ENCODE measurements at places on chromosomes 6 and 20.

DNA sequence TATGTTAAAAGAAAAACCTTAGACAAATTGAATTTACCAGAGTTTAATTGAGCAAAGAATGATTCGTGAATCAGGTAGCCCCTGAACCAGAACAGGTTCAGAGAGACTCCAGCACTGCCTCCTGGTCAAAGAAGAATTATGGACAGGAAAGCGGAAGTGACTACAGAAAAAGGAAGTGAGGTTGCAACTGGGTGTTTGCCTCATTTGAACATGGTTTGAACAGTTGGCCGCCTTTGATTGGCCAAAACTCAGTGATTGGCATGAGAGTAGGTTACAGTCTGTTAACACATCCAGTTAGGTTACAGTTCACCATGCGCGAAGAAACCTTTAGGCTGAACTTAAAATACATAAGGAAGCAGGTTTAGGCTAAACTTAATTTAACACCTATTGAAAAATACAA is 248.8 kb downstream of the TFAP2A start:
- no peak for DNase-seq
- H3K4me1 ChIP-seq = no peaks in the 10 kb centered on the region
- no peak overlapping the region for H3K4me3 ChIP-seq

DNA sequence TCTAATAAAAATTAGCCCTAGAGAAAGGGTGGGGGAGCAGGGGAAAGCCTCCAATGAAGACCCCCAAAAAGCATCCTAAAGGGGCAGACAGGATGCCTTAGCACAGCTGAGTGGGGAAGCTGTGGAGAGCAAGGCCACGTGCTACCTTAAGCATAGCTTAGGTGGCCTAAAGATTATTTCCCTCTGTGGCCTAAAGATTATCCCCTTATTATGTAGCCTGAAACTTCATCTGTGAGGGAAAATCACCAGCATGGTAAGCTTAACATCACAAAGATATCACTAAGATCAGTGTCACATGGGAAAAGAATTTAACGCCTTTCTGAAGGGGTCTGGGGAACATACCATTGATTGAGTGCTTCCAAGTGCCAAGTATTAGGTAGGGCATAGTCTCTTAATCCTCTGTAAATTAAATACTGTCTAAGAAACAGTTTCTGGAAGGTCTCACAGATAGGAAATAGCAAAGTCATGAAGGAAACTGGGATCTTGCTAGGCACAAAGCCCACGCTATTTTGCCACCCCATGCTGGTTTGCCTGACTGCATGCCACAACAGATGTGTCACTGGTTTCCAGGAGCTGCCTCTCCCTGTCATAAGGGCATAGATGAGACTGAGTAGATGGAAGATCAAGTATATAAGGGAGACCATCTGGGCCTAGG is 170.0 kb downstream of the HACE1 start:
- no peaks in the 10 kb centered on the region for H3K36me3 ChIP-seq
- no peak overlapping the region for H3K4me3 ChIP-seq
- H3K27ac ChIP-seq = no peak overlapping the region
- H3K27me3 ChIP-seq = no peaks in the 10 kb centered on the region
- DNase-seq = no peak
- H3K4me1 ChIP-seq = no peaks in the 10 kb centered on the region

- H3K4me1 ChIP-seq = no peaks in the 10 kb centered on the region
- H3K36me3 ChIP-seq = no peaks in the 10 kb centered on the region
- H3K27me3 ChIP-seq = no peaks in the 10 kb centered on the region
- H3K4me3 ChIP-seq = no peak overlapping the region
Observed at GRCh38 chr6:33677143-33677660, 34.3 kb downstream of the UQCC2 start.

- peak overlapping the region; percentile 52 for H3K4me3 ChIP-seq
- peaks cover 55% of the 10 kb centered on the region for H3K36me3 ChIP-seq
- peak overlapping the region; percentile 84 for H3K27ac ChIP-seq
- H3K27me3 ChIP-seq = no peaks in the 10 kb centered on the region
- DNase-seq = peak; percentile 86
Observed at GRCh38 chr20:58907320-58908137, 55.0 kb downstream of the GNAS start.

- no peaks in the 10 kb centered on the region for H3K4me1 ChIP-seq
- H3K4me3 ChIP-seq = no peak overlapping the region
Observed at GRCh38 chr6:120736740-120737139, 597.5 kb downstream of the TBC1D32 start.

DNA sequence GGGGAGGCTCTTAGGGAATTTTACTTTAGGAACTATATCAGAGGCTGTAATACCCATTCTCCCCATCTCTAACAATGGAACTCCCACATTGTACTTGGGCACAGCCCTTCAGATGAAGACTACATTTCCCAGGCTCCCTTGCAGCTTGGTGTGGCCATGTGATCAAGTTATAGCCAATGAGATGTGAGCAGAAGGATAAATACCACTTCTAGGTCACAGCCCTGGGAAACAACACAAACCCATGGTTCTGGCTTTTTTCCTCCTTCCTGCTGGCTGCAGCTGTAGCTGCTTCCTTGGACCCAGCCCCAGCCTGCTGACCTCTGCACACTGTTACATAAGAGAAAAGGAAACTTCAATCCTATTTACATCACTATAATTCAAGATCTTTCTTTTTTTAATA is 445.9 kb upstream of the JARID2 start:
- no peak overlapping the region for H3K4me3 ChIP-seq
- no peak overlapping the region for H3K27ac ChIP-seq
- H3K36me3 ChIP-seq = no peaks in the 10 kb centered on the region
- peaks cover 6% of the 10 kb centered on the region for H3K4me1 ChIP-seq

- no peak overlapping the region for H3K27ac ChIP-seq
- H3K4me3 ChIP-seq = no peak overlapping the region
- DNase-seq = no peak
- H3K27me3 ChIP-seq = no peaks in the 10 kb centered on the region
- H3K4me1 ChIP-seq = peaks cover 4% of the 10 kb centered on the region
Observed at GRCh38 chr20:35823937-35824336, 52.1 kb downstream of the PHF20 start.

GRCh38 chr20:3804254-3804751 is 8.2 kb downstream of the CDC25B start:
- H3K27me3 ChIP-seq = no peaks in the 10 kb centered on the region
- no peak overlapping the region for H3K4me3 ChIP-seq
- H3K36me3 ChIP-seq = peaks cover 45% of the 10 kb centered on the region
- H3K4me1 ChIP-seq = peaks cover 26% of the 10 kb centered on the region
- no peak overlapping the region for H3K27ac ChIP-seq

GRCh38 chr6:15250187-15251168 is 4.6 kb downstream of the JARID2 start:
- H3K27me3 ChIP-seq = no peaks in the 10 kb centered on the region
- peaks cover 25% of the 10 kb centered on the region for H3K4me1 ChIP-seq
- H3K27ac ChIP-seq = no peak overlapping the region
- H3K4me3 ChIP-seq = no peak overlapping the region
- no peak for DNase-seq
- no peaks in the 10 kb centered on the region for H3K36me3 ChIP-seq

GRCh38 chr6:89042664-89043063 is 37.9 kb upstream of the PNRC1 start:
- H3K27me3 ChIP-seq = no peaks in the 10 kb centered on the region
- no peak for DNase-seq
- no peaks in the 10 kb centered on the region for H3K4me1 ChIP-seq
- no peak overlapping the region for H3K4me3 ChIP-seq

GRCh38 chr6:4128072-4128471 is 7.3 kb downstream of the ECI2 start:
- H3K4me1 ChIP-seq = peaks cover 18% of the 10 kb centered on the region
- H3K27ac ChIP-seq = no peak overlapping the region
- no peak for DNase-seq
- H3K36me3 ChIP-seq = peaks cover 47% of the 10 kb centered on the region
- H3K4me3 ChIP-seq = no peak overlapping the region

- no peak for DNase-seq
- H3K36me3 ChIP-seq = no peaks in the 10 kb centered on the region
- H3K4me1 ChIP-seq = peaks cover 5% of the 10 kb centered on the region
Observed at GRCh38 chr6:112571488-112572270, 224.5 kb downstream of the RFPL4B start.

DNA sequence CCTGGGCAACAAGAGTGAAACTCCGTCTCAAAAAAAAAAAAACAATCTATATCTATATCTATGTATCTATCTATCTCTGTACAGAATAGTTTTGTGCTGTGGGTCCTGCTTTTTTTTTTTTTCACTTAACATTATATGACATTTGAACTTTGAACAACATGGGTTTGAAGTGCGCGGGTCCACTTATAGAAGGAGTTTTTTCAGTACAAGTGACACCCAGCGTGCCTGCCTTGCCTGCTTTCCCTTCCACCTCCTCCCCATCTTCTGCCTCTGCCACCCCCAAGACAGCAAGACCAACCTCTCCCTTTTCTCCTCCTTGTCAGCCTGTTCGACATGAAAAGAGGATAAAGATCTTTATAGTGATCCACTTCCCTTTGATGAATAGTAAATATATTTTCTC is 102.2 kb upstream of the KCNG1 start:
- H3K27ac ChIP-seq = no peak overlapping the region
- no peak for DNase-seq
- H3K4me1 ChIP-seq = no peaks in the 10 kb centered on the region
- H3K4me3 ChIP-seq = no peak overlapping the region
- H3K27me3 ChIP-seq = no peaks in the 10 kb centered on the region

- H3K27me3 ChIP-seq = no peaks in the 10 kb centered on the region
- H3K4me1 ChIP-seq = no peaks in the 10 kb centered on the region
- H3K27ac ChIP-seq = no peak overlapping the region
Observed at GRCh38 chr20:58058421-58059259, 169.8 kb downstream of the ANKRD60 start.

DNA sequence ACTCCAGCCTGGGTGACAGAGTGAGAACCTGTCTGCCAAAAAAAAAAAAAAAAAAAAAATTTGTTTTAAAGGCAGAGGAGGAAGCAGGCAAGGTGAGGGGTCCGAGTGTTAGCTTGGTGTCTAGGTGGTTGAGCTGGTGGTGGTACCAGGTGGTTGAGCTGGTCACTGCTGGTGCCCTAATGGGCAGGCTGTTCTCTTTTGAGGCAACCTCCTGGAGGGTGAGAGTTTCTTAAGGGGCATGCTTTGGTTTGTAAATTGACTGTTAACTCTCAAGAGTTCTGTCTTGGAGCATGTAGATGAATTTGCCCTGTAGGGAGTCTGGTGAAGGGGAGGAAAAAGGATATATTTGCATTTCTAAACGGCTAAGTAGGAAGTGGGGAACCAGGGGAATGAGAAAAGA is 52.7 kb downstream of the BANF2 start:
- H3K27ac ChIP-seq = no peak overlapping the region
- DNase-seq = no peak
- no peaks in the 10 kb centered on the region for H3K4me1 ChIP-seq
- no peaks in the 10 kb centered on the region for H3K36me3 ChIP-seq
- no peak overlapping the region for H3K4me3 ChIP-seq

DNA sequence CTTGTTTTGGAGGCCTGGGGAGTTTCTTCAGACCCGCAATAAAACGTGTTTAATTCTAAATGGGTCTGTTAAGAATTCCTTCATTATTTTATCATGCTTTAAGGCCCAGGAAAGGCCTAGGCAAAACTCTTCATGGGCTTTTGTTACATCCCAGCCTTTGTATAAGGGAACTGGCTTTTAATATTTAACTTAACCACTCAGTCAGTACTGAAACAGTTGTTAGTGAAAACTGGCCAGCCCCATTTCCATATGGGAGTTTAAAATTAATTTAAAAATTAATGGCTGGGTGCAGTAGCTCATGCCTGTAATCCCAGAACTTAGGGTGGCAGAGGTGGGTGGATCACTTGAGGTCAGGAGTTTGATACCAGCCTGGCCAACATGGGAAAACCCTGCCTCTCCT is 213.2 kb upstream of the FKBP1C start:
- DNase-seq = no peak
- H3K4me1 ChIP-seq = no peaks in the 10 kb centered on the region
- H3K27me3 ChIP-seq = no peaks in the 10 kb centered on the region
- H3K27ac ChIP-seq = no peak overlapping the region

- no peak overlapping the region for H3K4me3 ChIP-seq
- no peaks in the 10 kb centered on the region for H3K27me3 ChIP-seq
- H3K36me3 ChIP-seq = no peaks in the 10 kb centered on the region
- DNase-seq = no peak
Observed at GRCh38 chr20:9508240-9508661, 6.1 kb upstream of the LAMP5 start.

- H3K4me3 ChIP-seq = peak overlapping the region; percentile 57
Observed at GRCh38 chr6:39843305-39844020, 51.3 kb downstream of the DAAM2 start.

DNA sequence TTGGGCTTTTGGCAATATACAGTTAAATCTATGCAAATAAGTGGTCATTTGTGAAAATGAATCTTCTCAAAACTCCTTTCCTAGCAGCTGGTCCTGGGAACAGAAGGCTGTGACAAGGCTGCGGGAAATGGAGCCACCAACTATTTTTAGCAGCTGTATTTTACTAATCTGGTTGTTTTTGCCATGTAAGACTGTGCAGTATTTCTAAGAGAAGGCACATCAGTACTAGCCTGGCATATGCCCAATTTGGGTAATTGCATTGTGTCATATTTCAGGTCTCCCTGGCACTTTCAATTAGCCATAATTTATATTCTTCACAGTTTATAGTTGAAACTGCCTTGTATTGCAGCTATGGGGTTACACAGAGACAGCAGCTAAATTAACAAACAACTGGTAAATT is 109.6 kb downstream of the MANEA start:
- no peaks in the 10 kb centered on the region for H3K36me3 ChIP-seq
- H3K27me3 ChIP-seq = no peaks in the 10 kb centered on the region
- H3K4me1 ChIP-seq = no peaks in the 10 kb centered on the region

DNA sequence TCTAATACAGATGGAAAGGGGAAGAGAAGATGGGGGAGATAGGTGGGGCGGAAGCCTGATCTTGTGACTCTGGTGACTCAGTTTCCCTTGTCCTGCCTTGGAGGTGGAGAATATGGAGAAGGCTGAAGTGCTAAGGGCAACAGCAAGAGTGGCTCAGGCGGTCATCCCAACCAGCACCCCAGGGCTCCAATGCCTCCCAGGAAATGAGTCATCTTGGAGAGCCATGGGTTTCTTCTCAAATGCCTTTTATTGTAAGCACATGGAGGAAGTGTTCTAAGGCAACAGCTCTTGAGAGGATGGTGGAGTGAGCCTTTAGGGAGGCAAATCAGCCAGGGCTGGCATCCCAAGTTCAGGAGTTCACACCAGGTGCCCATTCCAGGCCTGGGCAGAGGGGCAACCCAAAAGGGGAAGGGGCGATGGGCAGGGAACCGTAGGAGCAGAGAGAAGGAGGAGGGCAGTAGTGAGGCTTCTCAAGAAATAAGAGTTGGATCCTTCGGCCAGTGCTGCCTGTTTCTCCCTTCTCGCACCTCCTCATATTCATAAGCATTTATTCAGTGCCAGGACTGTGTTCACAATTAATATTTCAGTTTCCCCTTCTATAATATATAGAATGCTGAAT is 13.2 kb upstream of the AHCY start:
- no peak overlapping the region for H3K4me3 ChIP-seq
- no peaks in the 10 kb centered on the region for H3K27me3 ChIP-seq
- H3K36me3 ChIP-seq = no peaks in the 10 kb centered on the region
- DNase-seq = no peak
- H3K4me1 ChIP-seq = peaks cover 5% of the 10 kb centered on the region

DNA sequence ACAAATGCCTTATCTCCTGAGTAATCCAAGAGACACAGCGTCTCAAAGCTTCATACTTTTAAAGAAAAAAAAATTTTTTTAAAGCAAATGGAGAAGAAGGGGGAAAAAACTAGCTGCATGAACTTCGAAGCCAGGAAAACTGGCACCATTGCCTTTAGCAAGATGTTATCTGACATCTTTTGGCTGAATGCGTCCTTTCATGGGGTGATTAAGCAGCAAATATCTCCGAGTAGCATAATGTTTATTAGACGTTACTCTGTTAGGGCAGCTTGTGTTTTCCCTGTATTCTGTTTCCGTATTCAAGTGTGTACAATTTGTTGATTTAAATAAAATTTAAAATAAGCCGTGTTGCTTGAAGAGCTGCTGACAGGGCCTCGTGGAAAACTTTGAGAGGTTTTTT is 76.5 kb upstream of the TSHZ2 start:
- no peak for DNase-seq
- H3K27me3 ChIP-seq = no peaks in the 10 kb centered on the region
- H3K36me3 ChIP-seq = no peaks in the 10 kb centered on the region
- no peak overlapping the region for H3K4me3 ChIP-seq
- H3K27ac ChIP-seq = no peak overlapping the region
